NCI-H1694 treated with DMSO at 0.1 percent for 48 hours (cell line): ENCODE measurements at places on chromosomes 2 and 18.

- no peak for DNase-seq
These were observed 39.6 kb upstream of the LDLRAD4 start for GRCh38 chr18:13178976-13179375.

- peak; percentile 70 for DNase-seq
These were observed 2.9 kb downstream of the LRATD1 start for GRCh38 chr2:14635391-14635871.

GRCh38 chr2:232361646-232362045 is 16.9 kb upstream of the ALPP start:
- no peak for DNase-seq

GRCh38 chr18:48929212-48929612 is 21.6 kb downstream of the SMAD7 start:
- DNase-seq: no peak

GRCh38 chr2:65349863-65350262 is 82.5 kb downstream of the SPRED2 start:
- peak; percentile 24 for DNase-seq

- no peak for DNase-seq
These were observed 121.8 kb downstream of the GLI2 start for GRCh38 chr2:120857422-120857821.

DNA sequence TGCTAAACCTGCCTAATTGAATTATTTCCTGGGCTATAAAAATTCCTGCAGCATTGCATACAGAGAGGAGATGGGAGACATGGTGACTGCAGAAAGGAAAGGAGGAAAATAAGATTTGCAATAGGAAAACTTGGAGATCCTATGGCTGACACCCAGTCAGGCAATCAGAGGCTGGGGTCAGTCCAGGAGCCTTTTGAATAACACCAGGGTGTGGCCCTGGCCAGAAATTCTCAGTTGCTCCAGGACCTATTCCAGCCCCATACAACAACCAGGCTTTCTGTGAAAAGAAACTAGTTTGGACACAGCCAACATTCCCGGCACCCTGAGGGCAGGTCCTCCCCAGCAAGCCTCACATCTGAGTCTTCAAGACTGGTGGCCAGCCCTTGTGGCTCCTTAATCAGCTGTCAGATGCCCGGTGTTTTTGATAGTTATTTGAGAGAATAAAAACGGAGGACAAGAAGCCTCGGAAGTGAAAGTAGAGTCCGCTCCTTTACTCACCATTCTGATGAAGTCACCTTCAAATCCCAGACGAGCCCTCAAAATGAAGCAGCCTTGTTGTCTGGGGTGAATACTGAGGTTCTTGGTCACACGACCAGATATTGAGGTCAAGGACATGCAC is 31.1 kb upstream of the GMCL1 start:
- DNase-seq: no peak

- DNase-seq: peak; percentile 33
These were observed 180.4 kb downstream of the MCFD2 start for GRCh38 chr2:46735108-46735691.

DNA sequence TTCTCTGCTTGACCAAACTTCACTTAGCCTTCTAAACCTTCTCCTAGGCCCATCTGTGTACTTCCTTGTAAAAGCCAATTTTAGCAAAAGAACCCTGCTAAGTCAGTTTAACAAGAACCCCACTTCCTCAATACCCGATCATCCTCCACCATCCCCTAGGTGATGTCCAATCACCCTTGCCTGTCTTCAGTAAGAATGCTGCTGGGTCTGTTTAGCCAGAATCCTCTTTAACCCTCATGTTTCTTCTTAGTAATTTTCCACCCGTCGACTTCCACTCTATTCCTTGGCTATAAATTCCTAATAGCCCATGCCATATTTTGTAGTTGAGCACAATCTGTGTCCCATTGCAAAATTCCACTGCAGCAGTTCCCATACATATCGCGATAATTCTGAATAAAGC is 780.0 kb upstream of the RAB6C start:
- DNase-seq: no peak

- no peak for DNase-seq
These were observed 222.6 kb upstream of the SPRED2 start for GRCh38 chr2:65655000-65655399.

DNA sequence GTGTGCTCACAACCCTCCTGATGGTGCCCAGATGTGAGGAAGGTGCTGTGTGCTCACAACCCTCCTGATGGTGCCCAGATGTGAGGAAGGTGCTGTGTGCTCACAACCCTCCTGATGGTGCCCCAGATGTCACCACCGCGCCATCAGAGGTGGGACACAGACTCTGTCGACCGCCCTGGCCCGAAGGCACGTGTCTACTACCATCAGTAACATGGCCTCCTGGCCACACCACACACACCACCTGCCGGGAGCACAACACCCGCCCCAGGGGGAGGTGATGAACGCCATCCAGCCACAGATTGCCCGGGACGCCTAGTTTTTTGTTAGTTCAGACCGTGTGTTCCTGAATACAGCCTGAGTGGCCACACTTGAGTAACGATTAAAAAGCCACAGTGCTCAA is 24.5 kb downstream of the HDAC4 start:
- no peak for DNase-seq

- DNase-seq: no peak
These were observed 66.2 kb downstream of the TRAPPC8 start for GRCh38 chr18:31876707-31877106.

GRCh38 chr2:207472343-207473048 is 57.3 kb upstream of the CREB1 start:
- no peak for DNase-seq

GRCh38 chr2:204705243-204705932 is 160.1 kb downstream of the PARD3B start:
- DNase-seq: no peak

DNA sequence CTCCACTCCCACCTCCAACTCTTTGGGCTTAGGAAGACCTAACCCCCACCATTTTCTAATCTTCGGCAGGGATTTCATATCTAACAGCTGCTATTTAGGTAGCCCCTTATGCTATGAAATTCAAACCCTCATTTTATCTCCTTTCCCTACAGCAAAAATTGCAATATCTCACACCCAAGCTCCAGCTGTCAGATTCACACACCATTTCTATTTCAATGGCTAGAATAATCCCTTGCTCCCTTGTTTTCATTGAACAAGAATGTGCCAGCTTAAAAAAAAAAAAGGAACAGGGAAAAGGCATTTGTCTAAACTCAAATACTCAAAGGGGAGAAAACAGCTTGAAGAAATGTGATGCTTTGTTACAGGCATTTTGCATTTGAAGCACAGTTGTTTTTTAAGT is 850.6 kb upstream of the ACVR2A start:
- DNase-seq: peak; percentile 15

DNA sequence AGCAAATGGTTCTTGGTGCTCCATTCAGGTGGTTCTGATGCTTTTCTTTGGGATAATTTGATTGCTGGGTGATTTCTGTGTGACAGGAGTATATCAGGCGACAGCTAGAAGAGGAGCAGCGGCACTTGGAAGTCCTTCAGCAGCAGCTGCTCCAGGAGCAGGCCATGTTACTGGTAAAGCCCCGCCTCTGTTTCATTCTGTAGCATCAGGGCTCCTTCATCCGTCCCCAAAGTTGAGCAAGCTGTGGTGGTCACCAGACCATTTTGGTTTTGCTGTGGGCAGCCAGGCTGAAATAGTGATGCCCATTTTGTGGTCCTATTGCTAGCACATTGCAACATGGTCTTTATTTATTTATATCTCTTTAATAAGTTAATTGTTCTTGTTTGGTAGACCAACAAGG is 132.8 kb upstream of the IL1R2 start:
- DNase-seq: no peak

- no peak for DNase-seq
These were observed 134.0 kb upstream of the HDAC4 start for GRCh38 chr2:239534581-239535412.

- peak; percentile 35 for DNase-seq
These were observed 16.4 kb upstream of the HNMT start for GRCh38 chr2:137947728-137948336.

- DNase-seq: no peak
These were observed 6.8 kb downstream of the AGPS start for GRCh38 chr2:177399376-177399775.

GRCh38 chr2:9664365-9664764 is 33.6 kb upstream of the YWHAQ start:
- no peak for DNase-seq

- DNase-seq: no peak
These were observed 50.1 kb downstream of the CYP27C1 start for GRCh38 chr2:127170021-127170420.

DNA sequence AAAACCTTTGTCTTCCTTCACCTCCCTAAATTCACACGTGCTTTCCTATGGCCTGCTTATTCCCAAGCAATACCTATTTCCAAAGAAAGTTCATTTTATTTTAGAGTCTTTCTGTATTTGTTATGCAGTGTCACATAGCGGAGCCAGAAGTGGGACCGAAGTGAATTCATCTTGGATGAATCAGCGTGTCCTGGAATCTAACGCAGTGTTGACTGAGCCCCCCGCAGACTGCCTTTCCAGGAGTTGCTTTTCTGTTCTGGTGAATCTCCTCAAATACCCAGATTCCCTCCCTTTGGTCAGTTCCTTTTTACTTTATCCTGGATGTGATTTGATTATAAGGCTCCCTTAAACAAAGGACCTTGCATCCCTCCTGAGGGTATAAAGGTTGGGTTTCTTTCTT is 10.8 kb downstream of the ALPP start:
- no peak for DNase-seq

GRCh38 chr2:219060821-219061791 is at the start of gene IHH:
IHH (minus strand) TSS chr2:219060921; CDS start chr2:219060467, 454 bp downstream.
- DNase-seq: no peak

GRCh38 chr2:20541294-20541640 is 94.4 kb downstream of the RHOB start:
- DNase-seq: no peak

DNA sequence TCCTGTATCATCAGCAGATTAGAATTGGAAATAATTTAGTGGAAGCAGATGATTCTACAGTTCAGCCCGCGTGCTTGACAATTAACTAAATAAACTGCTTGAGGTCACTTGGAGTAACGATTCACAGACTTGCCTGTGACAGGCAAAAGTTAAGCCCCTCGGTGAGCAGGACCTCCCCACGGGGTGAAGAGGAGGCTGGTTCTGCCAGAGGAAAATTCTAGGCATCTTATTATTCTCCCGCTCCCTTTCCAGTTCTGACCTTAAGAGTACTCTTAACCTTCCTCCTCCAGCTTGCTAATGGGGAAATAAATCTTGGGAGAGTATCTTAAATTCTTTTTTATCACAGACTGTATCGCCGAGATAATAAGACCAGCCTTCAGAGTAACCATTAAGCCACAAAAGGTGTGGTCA is 169.7 kb upstream of the SMAD2 start:
- DNase-seq: no peak

- DNase-seq: no peak
These were observed 144.8 kb upstream of the GPC1 start for GRCh38 chr2:240290432-240291336.

DNA sequence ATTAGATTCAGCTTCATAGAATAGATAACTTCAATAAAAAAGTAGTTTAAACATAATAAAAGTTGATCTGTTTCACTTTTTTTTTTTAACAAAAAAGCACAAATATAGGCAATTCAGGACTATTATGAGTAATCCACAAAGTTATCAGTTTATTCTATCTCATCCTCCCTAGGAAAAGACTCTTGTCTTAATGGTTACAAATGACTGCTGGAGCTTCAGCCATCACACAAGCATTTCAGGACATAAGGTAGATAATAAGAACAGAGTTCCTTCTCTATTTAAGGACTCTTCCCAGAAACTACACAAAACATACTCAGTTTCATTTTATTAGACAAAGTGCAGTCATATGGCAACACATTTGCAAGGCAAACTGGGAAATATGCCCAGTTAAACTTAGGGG is 357.6 kb upstream of the SETBP1 start:
- no peak for DNase-seq

DNA sequence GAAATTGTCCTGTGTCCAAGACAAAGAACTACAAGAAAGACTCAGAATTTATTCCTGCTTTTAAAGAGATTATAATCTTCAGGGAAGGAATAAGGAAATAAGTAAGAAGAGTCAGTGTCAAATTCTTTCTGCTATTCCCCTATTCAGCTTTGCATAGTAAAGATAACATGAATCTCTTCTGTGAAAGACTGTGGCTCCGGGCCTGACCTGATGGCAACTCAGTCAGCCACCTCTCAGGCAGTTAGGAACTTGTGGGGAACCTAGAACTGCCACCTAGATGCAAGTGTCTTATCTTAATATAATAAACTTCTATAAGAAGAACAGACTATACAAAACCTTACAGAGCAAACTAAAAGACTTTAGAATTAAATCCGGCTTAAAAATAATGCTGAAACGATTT is 382.0 kb downstream of the RAD51AP2 start:
- DNase-seq: no peak

- DNase-seq: peak; percentile 38
These were observed at the start of gene CDC42EP3 for GRCh38 chr2:37671009-37671815. CDC42EP3 (minus strand) TSS chr2:37671642; CDS start chr2:37646587, 25,055 bp downstream.

GRCh38 chr2:65227020-65227455 is 593 bp upstream of the ACTR2 start:
- no peak for DNase-seq

GRCh38 chr18:79884294-79884962 is 67.0 kb downstream of the SLC66A2 start:
- no peak for DNase-seq

DNA sequence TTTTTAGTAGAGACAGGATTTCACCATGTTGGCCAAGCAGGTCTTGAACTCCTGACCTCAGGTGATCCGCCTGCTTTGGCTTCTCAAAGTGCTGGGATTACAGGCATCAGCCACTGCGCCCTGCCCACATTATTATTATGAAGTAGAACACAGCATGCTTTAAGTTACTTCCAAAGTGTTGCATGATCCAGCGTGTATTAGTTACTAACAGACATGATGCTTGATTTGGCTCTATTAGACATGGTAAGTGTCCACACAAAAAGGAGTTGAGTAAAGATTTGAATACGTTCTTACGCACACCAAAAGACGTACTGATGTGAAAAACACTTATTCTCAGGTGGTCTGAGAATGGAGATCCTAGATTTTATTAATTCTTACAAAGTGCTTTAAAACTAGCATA is 50.0 kb downstream of the SLC38A11 start:
- DNase-seq: no peak

DNA sequence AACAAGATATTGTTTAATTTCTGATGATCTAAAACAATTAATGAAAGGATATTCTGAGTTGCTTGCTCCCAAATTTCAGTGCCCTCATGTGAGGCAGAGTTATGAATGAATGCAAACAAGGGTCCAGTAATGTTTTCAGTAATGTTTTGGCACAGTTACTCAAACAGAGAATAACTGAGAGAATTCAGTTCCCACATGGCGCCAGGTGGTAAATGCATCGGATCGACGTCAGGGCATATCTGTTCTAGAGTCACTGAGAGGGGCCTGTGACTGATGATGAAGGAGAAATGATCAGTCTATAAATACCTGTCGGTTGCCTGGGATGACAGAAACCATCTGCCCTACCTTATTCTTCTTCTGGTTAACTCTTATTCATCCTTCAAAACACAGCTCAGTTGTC is 81.4 kb downstream of the KCNS3 start:
- DNase-seq: no peak

- DNase-seq: no peak
These were observed 45.2 kb downstream of the FAM178B start for GRCh38 chr2:96940980-96941775.

- DNase-seq: no peak
These were observed 1.7 kb downstream of the IMPA2 start for GRCh38 chr18:11982981-11983380.
